ENCODE measurements at places on chromosomes 16 and 17.
A peak's percentile ranks its signal among the peaks of the same experiment; 100 is the strongest.

- no peak for DNase-seq
These were observed 5.1 kb upstream of the GNA13 start for GRCh38 chr17:65061646-65062045.

- no peak for DNase-seq
These were observed 76.3 kb downstream of the USP32 start for GRCh38 chr17:60315650-60316049.

GRCh38 chr17:56624309-56624708 lies 30.8 kb downstream of the NOG start:
- DNase-seq: no peak

- no peak for DNase-seq
These were observed 99.9 kb upstream of the CORO6 start for GRCh38 chr17:29722411-29723198.

GRCh38 chr17:20045476-20045875 lies 36.3 kb downstream of the SPECC1 start:
- DNase-seq: no peak

DNA sequence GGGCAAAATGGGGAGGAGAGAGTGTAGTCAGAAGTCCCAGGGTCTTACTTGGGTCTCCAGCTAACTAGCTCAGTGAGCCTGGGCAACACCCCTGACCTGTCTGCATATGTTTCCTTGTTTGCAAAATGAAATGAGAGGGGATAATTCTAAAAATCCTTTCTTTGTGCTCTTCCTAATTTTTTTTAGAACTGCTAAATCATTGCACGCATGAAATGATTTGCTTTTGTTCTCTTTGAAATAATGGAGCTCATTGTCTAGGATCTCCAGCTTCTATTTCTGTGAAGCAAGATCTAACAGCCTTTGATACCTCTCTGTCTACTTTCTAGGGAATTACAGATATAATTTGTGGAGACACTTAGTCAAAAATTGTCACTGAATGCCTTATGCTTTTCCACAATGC lies 181.3 kb downstream of the CDH13 start:
- DNase-seq: no peak

DNA sequence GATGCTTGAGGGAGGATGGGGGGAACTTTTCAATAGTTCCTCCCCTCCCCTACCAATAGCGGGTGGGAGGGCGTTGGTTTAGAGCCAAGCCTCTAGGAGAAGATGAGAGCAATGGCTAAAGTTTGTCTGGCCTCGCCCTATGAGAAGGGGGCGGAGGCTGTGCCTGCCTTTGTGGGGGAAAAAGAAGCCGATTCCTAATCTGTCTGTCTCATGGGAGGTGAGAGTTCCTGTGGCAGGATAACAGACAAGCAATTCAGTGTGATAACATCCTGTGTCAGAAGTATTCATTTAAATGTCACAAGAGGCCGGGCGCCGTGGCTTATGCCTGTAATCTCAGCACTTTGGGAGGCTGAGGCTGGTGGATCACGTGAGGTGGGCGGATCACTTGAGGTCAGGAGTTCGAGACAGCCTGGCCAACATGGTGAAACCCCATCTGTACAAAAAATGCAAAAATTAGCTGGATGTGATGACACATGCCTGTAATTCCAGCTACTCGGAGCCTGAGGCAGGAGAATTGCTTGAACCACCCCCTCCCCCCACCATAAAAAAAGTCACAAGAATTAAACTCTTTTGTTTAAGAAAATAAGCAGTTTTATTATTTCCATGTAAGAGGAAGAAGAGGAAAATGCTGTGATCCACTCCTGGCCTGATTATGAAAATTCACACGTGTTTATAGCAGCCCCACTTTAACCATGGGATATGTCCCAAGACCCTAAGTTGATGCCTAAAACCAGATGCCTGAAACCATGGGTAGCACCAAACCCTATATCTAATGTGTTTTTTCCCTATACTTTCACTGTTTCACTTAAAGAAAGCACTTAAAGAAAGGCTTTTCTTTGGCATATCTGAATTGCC lies 1.7 kb downstream of the SLFN5 start:
- peak; percentile 69 for DNase-seq

GRCh38 chr16:55661941-55662643 lies 6.3 kb downstream of the SLC6A2 start:
- peak; percentile 35 for DNase-seq

DNA sequence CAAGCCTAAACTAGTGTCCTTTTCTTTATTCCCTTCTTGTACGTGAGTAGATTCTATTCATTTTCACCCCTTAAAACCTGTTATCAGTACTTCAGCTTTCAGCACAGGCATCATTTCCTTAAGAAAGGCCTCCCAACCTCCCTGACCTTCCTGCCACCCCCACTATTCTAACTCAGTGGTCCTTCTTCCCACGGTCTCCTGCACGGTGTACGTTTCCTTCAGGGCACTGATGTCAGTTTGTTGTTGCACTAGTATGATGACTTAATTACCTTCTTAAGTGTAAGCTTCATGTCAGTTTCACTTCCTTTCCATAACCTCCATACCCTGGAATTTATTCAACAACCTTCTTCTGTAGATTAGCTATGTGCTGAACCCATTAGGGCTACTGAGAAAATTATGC lies 484.2 kb downstream of the HS3ST4 start:
- DNase-seq: no peak

GRCh38 chr17:78001182-78001581 lies 42.7 kb downstream of the TNRC6C start:
- no peak for DNase-seq
